ENCODE measurements at places on chromosomes 2 and 18. TPM values are rescaled to one million over a fixed set of nuclear protein-coding genes. Genes with fewer than 3 reads are reported as not detected.

Gene CYP26B1
- total RNA-seq = 41.9 TPM

Gene IL37
- total RNA-seq = not detected

Gene DNMT3A
- 24.4 TPM for total RNA-seq

Gene SIX2
- 2.3 TPM for total RNA-seq

Gene SEMA4C
- total RNA-seq = 25.9 TPM

Gene SCYGR6
- not detected for total RNA-seq

Gene RNMT
- 23.2 TPM for total RNA-seq

Gene NOSTRIN
- total RNA-seq = 62.1 TPM
